ENCODE measurements at places on chromosomes 7 and 10. TPM values are rescaled to one million over a fixed set of nuclear protein-coding genes. Genes with fewer than 3 reads are reported as not detected.
A peak's percentile ranks its signal among the peaks of the same experiment; 100 is the strongest.

GRCh38 chr7:54109501-54109900 lies 432.7 kb upstream of the VSTM2A start:
- no peak for DNase-seq

GRCh38 chr10:118926903-118927302 lies 102.6 kb upstream of the NANOS1 start:
- no peak for DNase-seq

DNA sequence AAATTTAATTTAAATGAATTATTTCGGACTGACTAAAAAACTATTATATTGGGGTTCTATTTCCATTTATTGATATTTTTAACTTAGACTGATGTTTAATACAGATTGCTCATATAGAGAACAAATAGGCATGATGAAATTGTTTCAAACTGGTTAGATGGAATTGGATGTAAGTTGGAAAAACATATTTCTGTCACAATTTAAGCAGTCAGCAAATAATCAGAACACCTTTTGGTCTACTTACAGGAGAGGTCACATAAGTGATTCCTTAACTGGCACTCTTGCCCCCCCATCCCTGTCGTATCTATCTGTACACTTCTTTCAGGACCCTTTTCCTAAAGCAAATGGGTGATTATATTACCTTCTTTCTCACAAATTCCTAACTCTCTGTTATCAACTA lies 138.4 kb downstream of the PLXDC2 start:
- DNase-seq = no peak

DNA sequence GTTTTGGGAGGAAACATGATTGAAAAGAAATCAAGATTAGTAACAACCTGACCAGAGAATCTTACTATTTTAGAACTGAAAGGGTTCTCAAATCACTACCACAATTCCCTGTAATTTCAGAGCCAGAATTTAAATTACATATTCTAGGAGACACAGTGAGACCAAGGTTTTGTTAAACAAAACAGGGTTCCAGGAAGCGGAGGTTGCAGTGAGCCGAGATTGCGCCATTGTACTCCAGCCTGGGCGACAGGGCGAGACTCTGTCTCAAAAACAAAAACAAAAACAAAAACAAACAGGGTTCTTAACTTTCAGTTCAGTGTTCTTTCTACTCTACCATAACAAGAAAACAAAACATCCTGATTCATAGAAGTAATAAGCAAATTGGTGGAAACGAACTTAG lies 57.6 kb downstream of the SNX13 start:
- DNase-seq = no peak

The CTTNBP2 gene
- total RNA-seq = 10.9 TPM

DNA sequence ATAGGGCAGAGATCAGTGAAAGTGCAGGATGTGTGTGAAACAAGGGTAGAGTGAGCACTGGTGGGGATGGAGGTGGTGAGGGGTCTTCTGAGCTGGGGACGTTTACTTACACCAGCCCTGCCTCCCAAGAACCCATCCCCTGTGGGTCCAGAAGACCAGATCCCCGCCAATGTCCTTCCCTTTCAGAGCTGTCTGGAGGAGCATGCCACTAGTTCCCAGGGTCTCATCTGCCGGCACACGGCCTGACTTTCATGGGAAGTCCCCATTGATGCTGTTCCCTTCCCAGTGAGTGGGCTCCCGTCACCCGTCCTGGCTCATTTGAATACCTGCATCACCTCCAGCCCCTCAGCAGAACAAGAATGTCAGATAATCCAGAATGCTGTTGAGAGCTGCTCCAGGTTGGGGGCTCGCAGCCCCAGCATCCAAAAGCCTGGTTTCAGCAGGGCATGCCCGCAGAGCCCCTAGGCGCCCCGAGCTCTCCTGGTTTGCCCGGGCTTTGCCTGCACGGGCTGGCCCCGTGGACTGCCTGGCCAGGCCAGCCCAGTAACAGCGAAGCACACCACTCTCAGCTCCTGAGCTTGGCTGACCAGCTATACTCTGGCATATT lies 246.7 kb downstream of the MGMT start:
- no peak for DNase-seq

The CUBN gene
- total RNA-seq = 9.4 TPM

DNA sequence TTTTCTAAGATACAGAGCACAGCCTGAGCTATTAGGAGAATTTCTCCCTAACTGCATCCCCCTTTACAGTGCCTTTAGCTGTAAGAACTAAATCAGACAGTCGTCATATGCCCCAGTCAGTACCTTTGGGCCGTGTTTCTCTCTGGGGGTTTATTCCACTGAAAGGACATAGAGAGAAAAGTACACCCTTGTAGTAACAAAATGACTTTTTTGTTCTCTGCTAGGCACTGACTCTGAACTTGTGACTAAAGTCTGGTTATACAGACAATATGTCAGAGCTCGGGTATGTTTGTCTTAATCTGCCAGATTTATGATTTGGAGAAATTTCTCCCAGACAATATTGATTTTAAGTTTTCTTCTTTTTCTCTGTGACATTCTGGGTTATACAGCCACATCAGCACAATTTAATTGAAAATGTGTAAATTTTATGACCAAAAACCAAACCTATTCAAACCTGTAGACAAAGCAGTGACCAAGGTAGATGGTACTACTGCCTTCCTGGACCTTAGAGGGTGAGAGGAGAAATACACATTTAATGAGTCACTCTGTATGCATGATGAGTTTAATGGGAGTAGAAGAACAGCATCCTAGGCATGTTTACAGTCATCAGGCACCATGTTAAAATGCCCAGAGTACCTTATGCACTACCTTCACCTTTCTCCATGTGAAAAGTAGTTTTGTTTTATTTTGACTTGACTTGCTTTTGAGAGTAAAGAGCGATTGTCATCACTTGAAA lies 156.1 kb upstream of the PLXDC2 start:
- no peak for DNase-seq

The NKX2-3 gene
- 0.24 TPM for total RNA-seq

- peak; percentile 26 for DNase-seq
Observed at GRCh38 chr7:33886149-33886623, 19.2 kb upstream of the BMPER start.

DNA sequence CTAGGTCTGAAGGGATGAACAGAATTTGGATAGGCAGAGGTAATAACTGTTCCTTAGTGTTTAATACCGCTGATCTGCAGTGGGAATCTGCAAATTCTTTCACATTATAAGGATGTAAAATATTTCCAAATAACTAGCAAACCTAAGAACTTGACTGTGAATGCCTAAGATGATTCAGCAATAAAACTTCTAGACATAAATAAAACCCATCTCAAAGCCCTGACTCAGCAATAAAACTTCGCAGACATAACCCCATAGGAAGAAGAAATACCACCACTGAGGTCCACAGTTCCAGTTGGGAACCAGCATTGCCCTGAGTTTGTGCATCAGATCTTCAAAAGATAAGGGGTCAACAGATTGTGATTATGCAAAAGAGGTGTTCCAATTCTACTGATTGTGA lies 354.2 kb downstream of the GFRA1 start:
- no peak for DNase-seq

DNA sequence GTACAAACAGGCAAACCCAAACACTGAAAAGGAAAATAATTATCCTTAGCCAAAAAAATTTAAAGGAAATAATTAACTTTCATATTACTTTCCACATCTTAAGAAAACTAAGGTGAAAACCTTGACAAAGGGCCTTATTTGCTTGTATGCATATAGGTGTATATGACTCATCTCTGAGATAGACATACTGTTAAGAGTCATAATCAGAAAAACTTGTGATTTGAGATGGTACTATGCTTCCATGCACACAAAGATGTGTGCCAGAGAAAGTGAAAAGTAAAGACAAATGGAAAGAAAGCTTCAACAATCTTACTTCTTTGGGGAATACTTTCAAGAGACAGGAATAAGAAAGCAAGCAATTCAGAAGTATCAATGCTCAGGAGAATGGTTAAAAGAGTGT lies 3.3 kb upstream of the CACNA2D1 start:
- no peak for DNase-seq

The ITGA8 gene
- 17.3 TPM for total RNA-seq

The LAMB4 gene
- 1.9 TPM for total RNA-seq

GRCh38 chr10:78505657-78506056 lies 472.0 kb downstream of the RPS24 start:
- no peak for DNase-seq

- DNase-seq = no peak
Observed at GRCh38 chr7:44534087-44534486, 7.0 kb downstream of the NPC1L1 start.

The MDFIC gene
- total RNA-seq = 14.5 TPM

- DNase-seq = no peak
Observed at GRCh38 chr7:55024776-55025175, 6.0 kb downstream of the EGFR start.

The PRR15 gene
- total RNA-seq = 53.3 TPM

DNA sequence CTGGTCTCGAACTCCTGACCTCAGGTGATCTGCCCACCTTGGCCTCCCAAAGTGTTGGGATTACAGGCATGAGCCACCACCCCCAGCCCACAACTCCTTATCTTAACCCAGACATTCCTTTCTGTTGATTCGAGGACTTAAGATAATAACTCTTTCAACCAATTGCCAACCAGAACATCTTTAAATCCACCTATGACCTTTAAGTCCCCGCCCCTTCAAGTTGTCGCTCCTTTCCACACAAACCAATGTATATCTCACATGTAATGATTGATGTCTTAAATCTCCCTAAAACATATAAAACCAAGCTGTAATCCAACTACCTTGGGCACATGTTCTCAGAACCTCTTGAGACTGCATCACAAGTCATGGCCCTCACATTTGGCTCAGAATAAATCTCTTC lies 7.8 kb upstream of the ANKRD2 start:
- DNase-seq = no peak

The BLNK gene
- total RNA-seq = 6.9 TPM

DNA sequence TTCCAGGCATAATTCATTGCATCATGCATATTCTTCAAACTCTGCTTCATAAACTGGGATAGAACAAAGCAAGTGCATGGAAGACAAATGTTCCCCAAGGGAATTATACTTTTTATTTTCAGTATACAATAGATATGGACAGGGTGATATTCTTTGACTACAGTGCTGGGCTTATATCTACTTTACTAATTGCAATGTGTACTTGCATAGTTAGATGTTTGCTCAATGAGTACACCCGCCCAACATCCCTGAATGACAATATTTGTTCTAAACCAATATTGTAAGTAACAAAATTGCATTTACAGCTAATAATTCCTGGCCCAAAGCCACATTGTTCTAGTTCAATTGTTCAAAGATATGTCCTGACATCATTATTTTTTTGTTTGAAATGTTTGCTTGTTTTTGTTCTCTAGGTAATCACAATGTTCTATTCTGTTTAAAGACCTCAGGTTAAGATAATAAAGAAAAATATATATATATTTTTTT lies 171.4 kb downstream of the PTN start:
- DNase-seq = no peak

DNA sequence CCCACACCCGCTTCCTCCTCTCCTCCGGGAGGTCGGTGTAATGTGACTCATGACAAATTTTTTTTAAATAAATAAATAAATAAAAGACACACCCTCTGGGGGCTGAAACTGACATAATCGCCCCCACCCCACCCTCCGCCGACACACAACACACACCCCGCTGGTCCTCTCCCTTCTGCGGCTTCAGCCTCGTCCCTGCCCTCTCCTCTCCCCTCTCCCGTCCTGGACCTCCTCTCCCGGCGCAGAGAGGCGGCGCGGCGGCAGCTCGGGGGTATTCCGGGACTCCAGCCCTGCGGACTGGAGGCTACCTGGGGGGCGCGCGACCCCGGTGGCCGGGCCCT lies 686 bp downstream of the ABI1 start:
- DNase-seq = peak; percentile 76

The IKZF1 gene
- 0.16 TPM for total RNA-seq

- no peak for DNase-seq
Observed at GRCh38 chr7:128003167-128003566, 28.1 kb downstream of the LRRC4 start.

DNA sequence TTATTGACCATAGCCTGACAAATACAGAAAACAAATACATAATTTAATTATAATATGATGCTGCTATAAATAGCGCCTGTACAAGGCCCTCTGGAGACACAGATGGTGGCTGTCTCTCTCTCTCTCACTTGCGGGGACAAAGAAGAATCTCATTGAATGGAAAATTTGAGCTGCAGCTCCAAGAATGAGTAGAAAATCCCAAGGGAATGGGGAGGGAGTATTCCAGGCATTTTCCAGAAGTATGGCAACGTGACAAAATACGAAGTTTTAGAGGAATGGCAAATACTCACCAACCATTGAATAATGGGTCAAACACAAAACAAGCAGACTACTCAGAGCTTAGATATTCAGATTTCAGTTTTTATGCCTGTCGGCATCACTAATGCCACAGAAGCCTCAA lies 179.9 kb downstream of the NRP1 start:
- no peak for DNase-seq

All from hepatocyte (in vitro differentiated cells).